ENCODE measurements at places on chromosomes 2 and 18.

GRCh38 chr2:42163444-42164045, 5.6 kb upstream of the EML4 start:
- no peak for DNase-seq

DNA sequence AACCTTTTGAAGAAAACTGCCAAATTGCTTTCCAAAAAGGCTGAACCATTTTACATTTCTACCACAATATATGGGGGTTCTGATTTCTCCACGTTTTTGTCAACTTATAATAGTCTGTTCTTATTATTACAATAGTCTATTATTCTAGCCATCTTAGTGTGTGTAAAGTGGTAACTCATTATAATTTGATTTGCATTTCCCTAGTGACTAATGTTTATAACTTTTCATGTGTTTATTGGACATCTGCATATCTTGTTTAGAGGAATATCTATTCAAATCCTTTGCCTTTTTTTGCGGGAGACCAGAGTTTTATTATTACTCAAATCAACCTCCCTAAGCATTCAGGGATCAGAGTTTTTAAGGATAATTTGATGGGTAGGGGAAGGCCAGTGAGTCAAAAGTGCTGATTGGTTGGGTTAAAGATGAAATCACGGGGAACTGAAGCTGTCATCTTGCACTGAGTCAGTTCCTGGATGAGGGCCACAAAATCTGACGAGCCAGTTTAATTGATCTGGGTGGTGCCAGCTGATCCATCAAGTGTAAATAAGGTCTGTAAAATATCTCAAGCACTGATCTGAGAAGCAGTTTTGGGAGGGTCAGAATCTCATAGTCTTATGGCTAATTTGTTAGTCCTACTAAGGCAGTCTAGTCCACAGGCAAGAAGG, 303.4 kb upstream of the NCKAP5 start:
- peak; percentile 9 for DNase-seq

- DNase-seq: no peak
Measured at GRCh38 chr2:209578394-209579001, 154.7 kb downstream of the MAP2 start.

GRCh38 chr2:208224802-208225201, 30.1 kb downstream of the IDH1 start:
- DNase-seq: no peak

DNA sequence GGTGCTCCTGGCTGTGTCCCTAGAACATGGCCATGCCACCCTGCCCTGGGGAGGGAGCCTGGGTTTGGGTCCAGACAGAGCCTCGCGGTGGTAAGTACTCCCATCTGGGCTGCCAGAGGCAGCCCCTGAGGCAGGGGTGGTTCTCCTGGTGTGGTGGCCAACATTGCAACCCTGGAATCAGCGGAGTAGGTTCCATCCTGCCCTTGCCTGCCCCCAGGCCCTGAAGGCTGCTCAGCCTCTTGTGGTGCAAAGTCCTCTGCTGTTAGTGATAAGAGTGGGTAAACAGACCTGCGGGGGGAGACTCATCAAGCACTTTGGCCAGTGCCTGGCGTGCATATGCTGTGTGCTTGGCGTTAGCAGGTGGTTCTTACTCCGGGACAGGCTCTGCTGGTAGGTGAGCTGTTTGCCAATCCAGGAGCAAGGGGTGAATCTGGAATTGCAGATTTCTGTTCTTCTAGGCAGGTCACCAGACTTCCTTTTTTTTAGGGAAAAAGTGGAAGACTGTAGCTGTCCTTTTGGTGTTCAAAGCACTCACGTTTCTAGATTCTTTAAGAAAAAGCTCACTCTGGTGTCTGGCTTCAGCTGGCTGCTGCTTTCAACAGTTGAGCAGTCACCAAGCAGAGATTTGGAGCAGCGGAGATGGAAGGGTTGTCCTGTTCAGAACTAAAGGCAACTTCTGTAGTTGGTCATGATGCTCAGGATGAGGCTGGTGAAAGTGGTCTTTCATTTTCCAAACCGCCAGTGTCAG, 3.2 kb downstream of the CNNM3 start:
- no peak for DNase-seq

- no peak for DNase-seq
Measured at GRCh38 chr18:58671632-58672564, 633 bp downstream of the MALT1 start.

DNA sequence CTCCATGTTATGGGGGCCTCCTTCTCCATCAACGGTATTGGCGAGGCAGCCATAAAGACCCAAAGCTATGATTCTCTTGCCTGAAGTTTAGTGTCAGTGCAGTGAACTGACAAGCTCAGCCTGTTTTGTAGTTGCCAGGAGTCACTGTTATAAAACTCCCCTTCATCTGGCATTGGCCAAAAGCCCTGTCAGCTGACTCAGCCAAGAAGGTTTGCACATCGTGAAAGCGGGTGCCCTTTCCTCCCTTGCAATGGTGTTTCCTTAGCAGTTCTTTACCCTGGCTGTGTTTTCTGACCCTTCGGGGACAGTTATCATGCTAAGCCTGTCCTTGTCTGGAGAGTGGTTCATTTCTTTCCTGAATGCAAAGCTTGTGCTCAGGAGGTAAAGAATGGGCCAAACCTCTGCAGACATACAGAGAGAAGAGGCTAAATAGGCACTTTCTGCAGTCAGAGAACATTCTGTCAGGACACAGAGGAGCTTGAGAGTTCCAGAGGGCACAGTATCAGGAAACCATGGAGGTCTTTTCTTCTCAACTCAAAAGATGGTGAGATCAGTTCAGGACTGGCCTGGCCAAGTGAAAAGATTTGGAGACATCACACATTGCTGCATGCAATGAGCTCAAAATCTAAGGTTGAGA, 414.2 kb downstream of the ZNF521 start:
- DNase-seq: no peak

- DNase-seq: no peak
Measured at GRCh38 chr2:182545420-182546167, 118.8 kb upstream of the PDE1A start.

GRCh38 chr2:102138331-102138730, 4.2 kb upstream of the IL1R1 start:
- no peak for DNase-seq

DNA sequence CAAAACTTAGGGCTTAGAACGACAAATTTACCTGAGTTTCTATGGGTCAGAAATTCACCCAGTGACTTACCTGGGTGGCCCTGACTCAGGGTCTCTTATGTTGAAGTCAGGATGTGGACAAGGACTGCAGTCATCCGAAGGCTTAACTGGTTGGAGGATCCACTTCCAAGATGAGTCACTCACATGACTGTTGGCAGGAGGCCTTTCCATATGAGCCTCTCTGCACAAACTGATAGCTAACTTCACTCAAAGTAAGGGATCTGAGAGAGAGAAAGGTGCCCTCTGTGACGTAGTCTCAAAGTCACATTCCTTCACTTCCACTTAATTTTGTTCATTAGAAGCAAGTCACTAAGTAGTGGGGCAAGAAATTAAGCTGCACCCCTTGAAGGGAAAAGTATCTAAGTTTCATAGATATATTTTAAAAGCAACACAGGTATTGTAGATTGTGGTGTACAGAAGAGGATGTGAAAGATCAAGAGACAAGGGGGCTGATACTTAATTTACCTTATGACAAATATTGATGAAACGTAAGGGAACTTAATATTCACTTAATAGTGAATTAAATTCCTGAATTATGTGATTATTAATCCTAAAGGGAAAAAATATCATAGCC, 48.4 kb downstream of the TANK start:
- DNase-seq: no peak

DNA sequence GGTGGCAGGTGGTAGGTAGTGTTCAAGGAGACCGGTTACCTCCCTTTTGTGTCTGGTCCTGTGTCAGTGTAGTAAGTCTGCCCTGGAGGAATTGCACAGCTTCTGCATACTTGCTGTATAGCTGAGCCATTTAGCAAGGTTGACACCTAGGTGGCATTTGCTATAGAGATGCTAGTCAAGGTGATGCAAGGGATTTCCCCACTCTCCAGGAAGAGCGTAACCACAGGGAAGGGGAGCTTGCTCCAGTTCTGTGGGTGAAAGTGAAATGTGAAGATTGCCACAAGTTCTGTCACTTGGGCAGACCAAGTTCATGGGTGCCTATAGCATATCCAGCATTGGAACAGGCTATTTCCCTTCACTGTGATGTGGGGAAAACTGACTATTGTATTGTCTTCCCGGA, 28.1 kb downstream of the NAT8 start:
- no peak for DNase-seq

DNA sequence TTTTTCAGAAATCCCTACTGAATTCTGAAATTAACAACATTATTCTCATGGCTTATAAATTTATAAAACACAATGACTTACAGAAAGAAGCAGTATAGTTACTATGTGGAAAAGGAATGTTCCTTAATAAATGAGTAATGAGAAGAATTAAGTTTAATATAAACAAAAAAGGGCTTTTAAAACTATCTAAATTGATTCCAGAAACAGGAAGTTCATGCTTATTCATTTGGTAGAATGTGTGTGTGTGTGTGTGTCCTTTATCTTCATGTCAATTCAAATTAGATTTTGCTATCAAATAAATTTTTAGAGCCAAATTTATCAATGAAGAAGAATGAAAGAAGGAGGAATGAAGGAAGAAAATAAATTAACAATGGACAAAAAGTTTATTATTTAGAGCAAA, 440.8 kb upstream of the LRRTM4 start:
- no peak for DNase-seq

- DNase-seq: no peak
Measured at GRCh38 chr2:183195397-183195796, 71.2 kb downstream of the NUP35 start.

GRCh38 chr2:146451972-146452371, 1392.9 kb upstream of the ACVR2A start:
- DNase-seq: no peak

- no peak for DNase-seq
Measured at GRCh38 chr2:3289526-3289925, 88.1 kb downstream of the EIPR1 start.

DNA sequence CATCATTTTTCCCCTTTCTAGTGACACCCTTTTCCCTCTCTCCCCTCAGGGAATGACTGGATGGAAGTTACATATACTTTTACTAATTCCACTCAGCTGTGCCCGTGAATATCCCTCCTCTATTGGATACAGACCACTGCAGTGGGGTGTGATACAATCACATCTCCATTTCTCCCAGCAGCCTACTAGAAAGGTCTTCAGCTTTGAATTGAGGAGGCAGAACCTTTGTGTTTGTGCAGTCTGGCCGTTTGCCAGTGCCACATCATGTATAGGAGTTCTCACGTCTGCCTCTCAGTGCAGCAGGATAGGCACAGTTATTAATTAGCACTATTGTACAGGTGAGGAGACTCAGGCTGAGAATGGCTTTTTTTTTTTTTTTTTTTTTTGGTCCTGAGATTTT, 16.4 kb downstream of the TNFRSF11A start:
- no peak for DNase-seq

- DNase-seq: no peak
Measured at GRCh38 chr2:27708666-27709065, 45.0 kb downstream of the SLC4A1AP start.

- no peak for DNase-seq
Measured at GRCh38 chr2:42762155-42762554, 1.8 kb downstream of the OXER1 start.
